ENCODE measurements at places on chromosomes 16 and 17.
A peak's percentile ranks its signal among the peaks of the same experiment; 100 is the strongest.

DNA sequence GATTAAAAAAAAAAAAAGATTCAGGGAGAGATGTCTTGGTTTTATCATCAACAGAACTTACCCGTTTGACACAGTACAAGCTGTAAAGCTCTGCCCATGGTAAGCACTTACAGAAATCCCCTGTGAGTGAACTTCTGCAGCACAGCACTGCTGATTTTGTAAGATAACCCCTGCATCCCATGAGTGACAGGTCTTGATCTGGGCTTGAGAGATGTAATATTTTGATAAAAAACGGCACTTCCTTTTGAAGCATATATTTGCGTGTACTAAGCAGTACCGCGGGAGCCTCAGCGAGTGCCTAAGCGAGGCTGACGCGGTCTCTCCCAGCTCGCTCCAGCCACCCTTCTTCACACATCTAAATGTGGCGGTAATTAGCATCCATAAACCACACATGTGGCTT, 50.5 kb downstream of the IKZF3 start:
- no peak for DNase-seq

DNA sequence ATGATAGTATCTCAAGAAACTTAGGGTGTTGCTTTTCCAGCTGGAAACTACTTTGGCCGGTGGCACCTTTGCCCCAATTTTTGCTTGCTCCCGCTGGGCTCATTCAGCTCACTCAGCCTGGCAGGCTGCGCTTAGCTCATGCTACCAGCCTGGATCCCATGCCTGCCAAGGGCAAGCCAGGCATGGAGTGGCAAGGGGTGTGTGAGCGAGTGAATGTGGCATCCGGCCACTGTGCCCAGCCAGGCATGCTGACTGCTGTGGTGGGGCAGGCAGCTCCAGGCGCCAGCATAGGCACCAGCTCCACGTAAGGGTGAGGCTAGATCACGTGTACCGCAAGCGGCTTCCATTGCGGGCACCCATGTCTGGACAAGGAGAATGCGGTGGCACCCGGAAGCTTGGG, 9.4 kb downstream of the B3GNT9 start:
- DNase-seq: no peak

- no peak for DNase-seq
Measured at GRCh38 chr16:28573738-28574718, 20.3 kb downstream of the SGF29 start.

DNA sequence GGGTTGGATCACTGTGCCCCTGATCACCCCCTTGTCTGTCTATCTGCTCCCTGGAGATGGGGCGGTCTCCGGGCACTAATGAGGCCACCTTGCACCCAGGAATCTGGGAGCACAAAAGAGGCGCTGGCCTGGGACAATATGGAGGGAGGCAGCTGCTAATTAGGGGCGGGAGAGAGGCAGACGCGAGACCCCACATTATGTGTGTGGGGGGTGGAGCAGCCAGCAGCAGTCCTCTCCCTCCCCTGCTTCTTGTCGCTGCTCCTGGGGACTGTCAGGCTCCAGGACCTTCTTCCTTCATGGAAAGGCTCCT, 324 bp upstream of the HCRT start:
- no peak for DNase-seq

GRCh38 chr16:3059041-3059722, 6.3 kb upstream of the IL32 start:
- DNase-seq: peak; percentile 79

DNA sequence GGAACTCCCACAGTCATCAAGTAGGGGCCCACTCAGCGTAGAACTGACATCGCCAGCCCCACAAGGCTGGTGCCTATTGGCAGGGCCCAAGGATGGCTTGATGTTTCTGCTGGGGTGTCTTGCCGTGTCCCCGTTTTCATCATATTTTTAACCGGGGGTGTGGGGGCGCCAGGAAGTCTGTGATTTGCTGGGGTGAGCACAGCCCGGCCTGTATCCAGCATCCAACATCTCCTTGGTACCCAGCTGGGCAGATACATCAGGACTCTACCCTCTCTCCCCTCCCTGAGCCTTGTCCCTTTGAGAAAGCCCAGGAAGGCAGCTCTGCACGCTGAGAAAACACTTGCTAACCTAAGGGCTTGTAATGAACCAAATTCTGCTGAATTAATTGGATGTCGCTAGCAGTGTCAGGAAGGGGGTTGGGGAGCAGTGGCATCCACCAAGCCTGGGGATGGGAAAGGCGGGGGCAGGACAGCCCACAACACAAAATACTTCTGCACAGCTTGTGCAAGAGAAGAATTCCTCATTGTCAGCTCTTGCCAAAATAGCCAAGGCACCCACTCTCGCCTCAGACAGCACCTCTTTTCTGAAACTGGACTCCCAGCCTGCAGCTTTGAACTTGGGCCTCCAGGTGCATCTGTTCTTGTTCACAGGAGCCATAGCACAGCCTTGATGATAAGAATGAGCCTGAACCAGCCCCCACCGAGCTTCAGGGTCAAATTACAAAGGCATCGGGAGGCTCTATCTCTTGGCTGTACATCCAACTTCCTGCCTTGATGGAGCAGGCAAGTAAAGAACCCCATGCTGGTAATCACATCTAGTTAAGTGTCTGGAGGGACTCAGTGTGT, 63.7 kb upstream of the LYRM9 start:
- no peak for DNase-seq

DNA sequence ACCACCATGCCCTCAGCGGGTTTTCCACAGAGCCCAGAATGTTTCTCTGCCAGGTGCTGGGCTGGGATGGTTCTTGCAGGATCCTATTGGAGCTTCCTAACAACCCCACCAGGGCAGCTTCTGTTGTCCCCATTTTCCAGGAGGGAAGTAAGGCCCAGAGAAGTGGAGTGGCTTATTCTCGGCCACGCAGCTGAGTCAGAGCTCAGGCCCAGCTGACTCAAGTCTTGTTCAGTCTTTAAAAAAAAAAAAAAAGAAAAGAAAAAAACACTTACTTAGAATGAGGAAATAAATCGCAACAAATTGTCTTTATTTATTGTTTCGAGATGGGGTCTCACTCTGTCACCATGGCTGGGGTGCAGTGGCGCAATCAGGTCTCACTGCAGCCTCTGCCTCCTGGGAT, 413.0 kb downstream of the CPPED1 start:
- DNase-seq: no peak

DNA sequence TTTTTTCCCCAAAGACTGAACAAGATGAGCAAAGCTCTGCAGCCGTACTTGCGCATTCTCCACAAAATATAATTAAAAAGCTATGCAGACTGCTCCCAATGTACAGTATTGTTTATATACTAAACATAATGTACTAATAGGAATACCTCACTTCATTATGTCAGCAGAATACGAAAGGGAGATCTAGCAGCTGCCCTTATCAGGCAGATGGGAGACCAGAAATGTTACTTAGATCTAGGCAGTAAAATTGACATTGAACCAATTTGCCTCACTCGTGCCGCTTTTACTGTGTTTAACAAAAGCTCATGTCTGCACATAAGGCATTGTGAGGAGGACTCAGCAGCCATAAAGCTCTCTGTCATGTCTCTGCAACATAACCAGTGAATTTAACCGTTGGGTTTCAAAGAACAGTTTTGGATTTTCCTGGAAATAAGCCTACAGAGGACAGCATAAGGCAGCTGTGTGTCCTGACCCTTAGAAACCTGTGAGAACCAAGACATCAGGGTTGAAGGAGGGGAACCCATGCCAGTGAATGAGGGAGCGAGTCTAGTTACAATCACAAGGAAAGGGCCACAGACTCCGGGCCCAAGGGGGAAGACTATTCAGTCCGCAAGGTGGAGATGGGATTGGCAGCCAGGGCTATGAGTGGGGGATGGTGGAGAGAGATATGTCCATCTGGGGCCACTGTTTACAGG, 71.4 kb downstream of the GNAO1 start:
- DNase-seq: no peak

DNA sequence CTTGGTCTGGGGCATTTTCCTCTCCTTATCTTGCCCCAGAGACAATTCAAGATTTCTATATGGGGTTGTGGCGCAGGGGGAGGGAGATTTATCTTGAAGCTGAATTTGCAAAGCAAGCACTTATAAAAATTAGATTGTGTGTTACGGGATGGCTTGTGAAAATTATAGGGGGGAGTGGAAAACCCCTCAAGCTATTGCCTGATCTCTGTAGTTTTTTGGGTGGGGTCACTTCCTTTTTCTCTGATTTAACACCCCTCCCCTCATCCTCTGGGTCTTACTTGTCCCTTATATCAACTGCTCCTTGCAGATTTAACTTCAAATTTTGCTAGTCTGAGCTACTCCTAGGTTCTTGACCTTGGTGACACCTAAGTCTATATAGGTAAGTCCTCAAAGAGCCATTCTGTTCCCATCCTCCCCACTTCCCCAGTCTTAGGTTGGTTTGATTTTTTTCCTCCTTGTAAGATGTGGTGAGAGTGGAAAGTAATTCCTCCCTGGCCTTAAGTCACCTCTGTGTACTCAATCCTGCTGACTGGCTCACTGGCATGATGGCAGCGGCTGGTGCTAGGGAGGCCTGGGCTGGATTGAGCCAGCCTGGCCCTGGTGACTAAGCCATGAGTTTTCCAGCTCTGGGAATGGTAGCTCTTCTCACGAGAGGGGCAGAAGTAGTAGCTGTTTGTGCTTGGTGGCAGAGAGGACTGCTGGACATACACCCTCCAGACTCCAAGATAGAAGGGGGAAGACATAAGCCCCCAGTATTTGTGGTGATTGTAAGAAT, 2.3 kb downstream of the ARL4D start:
- DNase-seq: no peak

DNA sequence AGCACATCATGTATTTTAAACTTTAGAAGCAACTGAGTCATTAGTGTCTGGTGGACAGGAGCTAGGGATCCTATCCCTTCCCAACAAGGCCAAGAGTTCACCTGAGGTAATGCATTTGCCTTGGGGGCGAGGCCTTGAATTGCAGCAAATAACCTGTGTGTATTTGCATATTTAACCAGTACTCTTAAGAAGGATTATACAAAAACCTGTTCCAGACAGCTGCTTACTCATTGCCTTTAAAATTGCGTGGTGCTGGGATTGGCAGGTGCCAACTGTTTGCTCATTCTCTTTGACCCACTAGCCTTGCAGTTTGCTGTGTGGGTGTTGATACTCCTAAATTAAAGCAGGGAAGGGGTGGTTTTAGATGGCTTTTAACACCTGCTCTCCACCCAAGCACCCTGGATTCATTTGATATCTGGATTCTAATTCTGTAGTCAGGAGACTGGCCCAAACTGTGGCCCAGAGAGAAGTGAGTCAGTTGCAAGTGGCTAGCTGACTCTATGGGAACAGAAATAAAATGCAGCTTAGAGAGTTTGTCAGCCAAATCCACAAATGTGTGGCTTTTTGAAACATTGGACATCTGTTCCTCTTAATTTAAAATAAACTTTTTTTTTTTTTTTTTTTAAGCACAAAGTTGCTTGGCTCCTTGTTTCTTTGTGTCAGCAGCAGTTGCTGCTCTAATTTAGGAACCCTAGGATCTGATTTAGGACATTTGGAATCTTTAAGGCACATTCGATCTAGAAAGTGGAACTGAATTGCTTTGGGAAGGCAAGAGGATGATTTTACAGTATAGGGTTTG, 46.9 kb downstream of the TUBD1 start:
- DNase-seq: no peak

DNA sequence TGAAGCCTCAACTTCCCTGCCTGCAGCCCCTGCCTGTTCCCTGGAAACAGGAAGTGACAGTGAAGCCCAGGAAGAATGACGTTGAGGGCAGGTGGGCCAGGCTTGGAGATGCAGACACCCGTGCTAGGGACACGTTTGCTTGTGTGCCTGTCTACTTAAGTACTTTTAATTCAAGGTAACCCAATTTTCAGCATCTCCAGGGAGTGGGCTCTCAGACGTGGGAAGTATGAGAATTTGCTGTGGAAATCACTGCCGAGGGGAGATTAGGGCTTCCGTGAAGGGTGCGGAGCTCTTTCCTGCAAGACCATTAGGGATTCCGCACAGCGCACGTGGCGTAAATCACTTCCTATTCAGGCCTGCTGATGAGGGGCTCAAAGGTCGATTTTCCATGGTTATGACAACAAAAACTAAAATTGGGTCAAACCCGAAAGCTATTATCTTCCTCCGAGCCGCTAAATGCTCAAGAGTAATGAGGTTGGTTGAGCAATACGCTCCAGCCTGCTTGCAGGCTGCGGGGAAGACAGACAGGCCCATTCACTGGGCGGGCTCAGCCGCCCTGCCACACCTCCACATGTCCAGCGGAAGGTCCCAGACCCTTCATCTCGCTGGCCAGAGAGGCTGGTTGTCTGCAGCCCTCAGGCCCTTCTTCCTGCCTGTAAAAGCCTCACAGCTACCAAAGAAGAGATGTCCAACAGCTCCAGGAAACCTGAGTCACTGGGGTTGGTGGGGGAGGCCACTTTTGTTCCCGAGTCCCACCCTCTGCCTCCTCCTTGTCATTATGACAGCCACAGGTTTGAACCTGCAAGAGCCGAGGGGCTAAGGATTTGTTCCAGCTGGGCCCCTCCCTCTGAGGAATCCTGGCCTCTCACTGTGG, 109.9 kb downstream of the RBFOX3 start:
- peak; percentile 59 for DNase-seq

GRCh38 chr16:19815418-19815817, 69.2 kb downstream of the GPRC5B start:
- no peak for DNase-seq

GRCh38 chr17:51427323-51427811, 167.0 kb downstream of the UTP18 start:
- no peak for DNase-seq

GRCh38 chr17:57494443-57494842, 238.1 kb downstream of the MSI2 start:
- no peak for DNase-seq

DNA sequence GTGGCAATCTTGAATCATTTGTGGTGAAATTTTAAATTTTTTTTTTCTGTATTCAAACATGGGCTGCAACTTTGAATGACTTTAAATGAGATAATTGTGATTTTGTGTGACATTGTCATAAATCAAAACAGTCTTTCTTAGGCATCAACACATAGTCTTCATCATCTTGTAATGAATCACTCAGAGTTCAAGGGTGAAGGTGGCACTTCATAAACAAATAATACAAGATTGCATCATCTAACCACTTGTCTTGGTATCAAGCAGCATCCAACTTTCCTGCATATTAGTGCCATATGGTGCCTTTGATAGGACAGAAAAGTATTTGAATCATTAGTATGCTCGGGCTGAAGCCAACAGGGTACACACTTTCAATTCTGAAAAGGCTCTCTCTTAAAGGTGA, 392.4 kb upstream of the GOT2 start:
- no peak for DNase-seq

- no peak for DNase-seq
Measured at GRCh38 chr17:55314061-55314783, 49.5 kb downstream of the HLF start.

GRCh38 chr17:55492781-55493341, 18.4 kb downstream of the SMIM36 start:
- DNase-seq: no peak

DNA sequence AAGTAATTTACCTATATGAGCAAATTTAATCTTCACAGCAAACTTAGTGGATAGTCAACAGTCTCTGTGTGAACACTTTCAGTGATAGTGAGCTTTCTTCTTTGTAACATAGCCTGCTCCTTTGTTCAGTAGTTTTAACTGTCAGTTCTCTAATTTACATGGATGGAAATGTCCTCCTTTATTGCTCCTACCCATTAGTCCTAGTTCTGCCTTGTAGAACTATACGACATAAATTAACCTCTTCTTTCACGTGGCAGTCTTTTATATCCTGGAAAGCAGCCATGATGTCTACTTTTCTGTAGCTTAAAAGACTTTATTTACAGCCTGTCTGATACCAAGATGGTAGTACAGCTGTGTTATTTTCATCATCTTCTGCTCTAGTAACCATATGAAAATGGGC, 143.6 kb downstream of the TANC2 start:
- no peak for DNase-seq

- no peak for DNase-seq
Measured at GRCh38 chr16:88077328-88078108, 126.3 kb downstream of the BANP start.

GRCh38 chr17:14741491-14741890, 440.6 kb downstream of the HS3ST3B1 start:
- no peak for DNase-seq
